NCI-H524 (cell line): ENCODE measurements at places on chromosomes 6 and 20.
A peak's percentile ranks its signal among the peaks of the same experiment; 100 is the strongest.

DNA sequence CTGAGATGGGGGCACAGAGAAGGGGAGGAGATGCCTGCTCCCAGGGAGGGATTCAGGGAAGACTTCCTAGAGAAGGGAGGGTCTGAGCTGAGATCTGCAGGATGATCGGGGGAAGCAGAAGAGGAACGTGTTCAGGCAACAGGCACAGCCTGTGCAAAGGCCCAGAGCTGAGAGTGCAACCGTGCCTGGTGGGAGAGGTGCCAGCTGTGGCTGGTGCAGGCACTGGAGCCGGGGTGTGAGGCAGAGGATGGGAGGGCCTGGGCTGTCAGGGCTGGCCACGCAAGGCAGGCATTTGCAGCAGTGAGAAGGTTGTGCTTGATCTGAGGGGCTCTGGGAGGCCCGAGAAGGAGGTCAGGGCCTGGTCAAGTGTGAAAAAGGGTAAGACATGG is 27.7 kb downstream of the PTGIS start:
- DNase-seq = no peak

- no peak for DNase-seq
These were observed 16.1 kb downstream of the ZC2HC1B start for GRCh38 chr6:143880412-143880811.

- DNase-seq = no peak
These were observed 71.2 kb upstream of the EMILIN3 start for GRCh38 chr20:41437836-41438235.

DNA sequence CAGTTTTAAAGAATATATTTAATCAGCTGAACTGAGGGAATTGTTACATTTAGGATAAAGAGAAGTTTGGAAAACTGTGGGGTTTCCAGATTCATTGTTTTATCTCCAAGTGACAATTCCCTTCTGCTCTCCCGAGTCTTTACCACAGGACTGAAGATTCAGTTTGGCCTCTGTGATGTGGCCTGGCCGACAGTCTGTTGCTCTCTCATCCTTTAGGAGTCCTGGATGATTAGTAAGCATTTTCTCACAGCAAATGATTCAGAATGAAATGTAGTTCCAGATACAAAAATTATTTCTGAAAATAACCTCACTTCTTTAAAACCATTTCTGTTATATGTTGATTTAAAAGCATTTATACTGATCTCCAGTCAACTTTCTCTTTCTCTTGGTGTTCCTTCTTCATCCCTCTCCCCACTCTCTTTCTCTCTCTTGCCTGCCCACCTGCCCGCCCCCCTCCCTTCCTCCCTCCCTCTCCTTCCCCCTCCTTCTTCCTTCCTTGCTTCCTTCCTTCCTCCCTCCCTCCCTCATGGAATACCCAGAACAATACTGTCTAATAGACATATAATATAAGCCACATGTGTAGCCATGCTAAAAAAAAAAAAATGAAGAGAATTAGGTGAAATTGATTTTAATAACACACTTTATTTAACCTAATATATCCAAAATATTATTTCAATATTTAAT is 254.9 kb downstream of the PRL start:
- DNase-seq = no peak

GRCh38 chr20:45873409-45874103 is 7.5 kb upstream of the ZSWIM1 start:
- no peak for DNase-seq

DNA sequence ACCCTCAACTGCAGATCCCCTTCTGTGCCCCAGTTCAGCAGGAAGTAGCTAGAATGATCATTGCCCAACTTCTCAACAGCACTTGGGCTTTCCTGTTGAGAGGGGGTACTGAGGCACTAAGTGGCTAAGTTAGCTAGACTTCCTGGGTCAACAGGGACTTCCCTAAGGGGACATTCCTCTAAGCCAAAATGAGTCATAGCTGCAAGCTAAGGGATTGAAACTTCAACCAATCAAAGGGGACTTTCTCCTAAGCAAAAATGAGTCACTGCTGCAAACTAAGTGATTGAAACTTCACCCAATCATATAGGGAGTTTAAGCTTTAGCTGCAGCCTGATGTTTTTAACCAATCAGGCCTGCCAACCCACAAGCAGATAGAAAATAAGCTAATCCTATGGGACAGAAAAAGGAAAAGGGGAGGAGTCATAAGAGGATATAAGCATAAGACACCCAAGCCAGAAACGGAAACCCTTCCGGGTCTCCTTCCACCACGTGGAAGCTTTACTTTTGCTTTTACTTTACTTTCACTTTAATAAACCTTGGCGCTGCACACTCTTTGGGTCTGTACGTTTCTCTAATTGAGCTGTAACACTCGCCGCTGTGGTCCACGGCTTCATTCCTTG is 659.0 kb upstream of the HS3ST5 start:
- no peak for DNase-seq

- DNase-seq = no peak
These were observed 586 bp upstream of the NQO2 start for GRCh38 chr6:2998998-2999617.

DNA sequence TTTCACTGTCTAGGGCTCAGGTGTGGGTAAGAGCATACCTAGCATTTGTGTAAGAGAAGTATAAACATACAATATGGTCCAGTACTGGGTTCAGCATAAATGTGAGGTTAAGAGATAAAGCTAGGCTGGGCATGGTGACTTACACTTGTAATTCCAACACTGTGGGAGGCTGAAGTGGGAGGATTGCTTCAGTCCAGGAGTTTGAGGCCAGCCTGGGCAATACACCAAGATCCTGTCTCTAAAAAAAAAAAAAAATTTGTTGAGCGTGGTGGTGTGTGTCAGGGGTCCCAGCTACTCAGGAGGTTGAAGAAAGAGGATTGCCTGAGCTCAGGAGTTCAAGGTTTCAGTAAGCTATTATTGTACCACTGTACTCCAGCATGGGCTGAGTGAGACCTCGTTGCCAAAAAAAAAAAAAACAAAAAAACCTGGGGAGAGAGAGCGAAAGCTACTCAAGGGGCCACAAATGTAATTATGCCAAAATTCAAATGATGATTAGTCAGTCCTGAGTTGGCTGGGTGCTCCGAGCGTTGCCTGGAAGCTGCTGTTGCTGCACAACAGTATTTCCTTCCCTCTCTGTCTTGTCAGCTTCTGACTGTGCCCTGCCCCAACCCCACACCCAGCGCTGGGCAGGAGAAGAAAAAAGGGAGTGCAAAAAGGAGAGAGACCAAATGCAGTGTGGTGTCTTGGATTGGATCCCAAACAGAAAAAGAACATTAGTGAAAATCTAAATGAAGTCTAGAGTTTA is 24.0 kb downstream of the CMTR1 start:
- no peak for DNase-seq

DNA sequence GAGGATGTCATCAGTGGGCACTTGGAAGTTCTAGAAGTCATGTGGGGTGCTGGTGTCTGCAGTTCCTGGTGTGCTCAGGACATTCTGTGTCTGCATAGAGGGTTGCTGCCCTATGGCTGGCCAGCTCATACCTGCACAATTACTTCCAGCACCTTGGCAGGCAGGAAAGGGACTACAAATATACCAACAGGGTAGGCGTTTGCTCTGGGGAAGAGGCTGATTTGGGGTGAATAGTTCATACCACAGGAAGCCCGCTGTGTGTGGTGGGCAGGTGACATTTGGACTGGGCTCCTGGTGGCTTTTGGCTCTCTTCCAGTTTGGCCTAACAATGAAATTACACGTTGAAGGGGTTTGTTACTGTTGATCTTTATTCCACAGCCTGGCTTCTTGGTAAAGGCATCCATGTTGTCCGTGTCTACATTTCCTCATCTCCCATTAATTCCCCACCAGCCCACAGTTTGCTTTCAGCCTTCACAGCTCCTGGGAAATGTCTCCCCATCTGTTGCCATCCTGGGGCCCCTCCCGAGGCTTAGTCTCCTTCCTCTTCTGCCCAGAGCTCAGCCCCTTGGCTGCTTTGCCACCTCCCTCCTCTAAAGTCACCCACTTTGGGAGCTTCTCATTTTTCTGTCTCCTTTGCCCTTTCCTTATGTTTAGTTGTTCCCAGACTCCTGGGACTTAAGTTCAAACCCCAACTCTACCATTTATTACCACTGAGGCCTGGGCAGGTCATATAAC is 88.1 kb downstream of the RSPH3 start:
- no peak for DNase-seq

DNA sequence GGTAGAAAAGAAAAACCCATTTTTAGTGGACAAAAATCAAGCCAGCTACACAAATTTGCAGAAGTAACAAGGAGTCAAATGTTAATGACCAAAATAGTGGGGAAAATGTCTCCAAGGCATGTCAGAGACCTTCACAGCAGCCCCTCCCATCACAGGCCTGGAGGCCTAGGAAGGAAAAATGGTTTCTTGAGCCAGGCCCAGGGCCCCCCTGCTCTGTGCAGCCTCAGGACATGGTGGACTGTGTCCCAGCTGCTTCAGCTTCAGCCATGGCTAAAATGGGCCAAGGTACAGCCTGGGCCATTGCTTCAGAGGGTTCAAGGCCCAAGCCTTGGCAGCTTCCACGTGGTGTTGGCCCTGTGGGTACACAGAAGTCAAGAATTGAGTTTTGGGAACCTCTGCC is 82.5 kb upstream of the CLVS2 start:
- no peak for DNase-seq

- no peak for DNase-seq
These were observed 203.5 kb downstream of the KCNQ5 start for GRCh38 chr6:72825315-72825911.

- no peak for DNase-seq
These were observed at the start of gene ESR1 for GRCh38 chr6:151807513-151808370. Gene ESR1 (plus strand): TSS chr6:151807682. CDS start chr6:151807913, 231 bp downstream.

DNA sequence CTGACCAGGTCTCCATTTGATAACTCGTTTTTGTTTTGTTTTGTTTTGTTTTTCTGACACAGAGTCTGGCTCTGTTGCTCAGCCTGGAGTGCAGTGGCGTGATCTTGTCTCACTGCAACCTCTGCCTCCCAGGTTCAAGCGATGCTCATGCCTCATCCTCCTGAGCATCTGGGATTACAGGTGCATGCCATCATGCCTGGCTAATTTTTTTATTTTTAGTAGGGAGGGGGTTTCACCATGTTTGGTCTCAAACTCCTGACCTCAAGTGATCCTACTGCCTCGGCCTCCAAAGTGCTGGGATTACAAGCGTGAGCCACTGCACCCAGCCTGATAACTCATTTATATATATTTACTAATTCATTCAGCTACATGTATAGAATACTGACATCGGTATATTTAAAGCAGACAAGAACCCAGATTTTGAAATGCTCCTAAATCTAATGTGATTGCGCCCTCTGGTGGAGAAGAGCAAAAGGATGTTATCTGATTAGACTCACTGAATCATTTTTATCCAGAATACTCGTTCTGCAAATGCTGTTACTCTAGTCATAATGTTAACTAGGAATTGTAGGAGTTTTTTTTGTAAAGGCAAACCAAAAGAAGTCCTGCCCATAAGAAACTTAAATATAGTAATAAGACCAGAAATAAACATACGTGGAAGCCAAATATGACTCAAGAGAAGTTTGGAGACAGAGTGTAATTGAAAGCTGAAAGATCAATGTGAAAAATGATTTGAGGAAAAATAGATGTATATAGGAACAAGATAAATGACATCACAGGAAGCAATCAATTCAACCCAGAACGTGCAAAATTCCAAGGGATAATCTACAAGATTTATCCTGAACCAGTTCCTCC is 5.3 kb upstream of the COL12A1 start:
- peak; percentile 33 for DNase-seq

- no peak for DNase-seq
These were observed 1.1 kb downstream of the RNF144B start for GRCh38 chr6:18388271-18388670.

GRCh38 chr20:40970218-40970617 is 58.4 kb upstream of the TOP1 start:
- DNase-seq = no peak

DNA sequence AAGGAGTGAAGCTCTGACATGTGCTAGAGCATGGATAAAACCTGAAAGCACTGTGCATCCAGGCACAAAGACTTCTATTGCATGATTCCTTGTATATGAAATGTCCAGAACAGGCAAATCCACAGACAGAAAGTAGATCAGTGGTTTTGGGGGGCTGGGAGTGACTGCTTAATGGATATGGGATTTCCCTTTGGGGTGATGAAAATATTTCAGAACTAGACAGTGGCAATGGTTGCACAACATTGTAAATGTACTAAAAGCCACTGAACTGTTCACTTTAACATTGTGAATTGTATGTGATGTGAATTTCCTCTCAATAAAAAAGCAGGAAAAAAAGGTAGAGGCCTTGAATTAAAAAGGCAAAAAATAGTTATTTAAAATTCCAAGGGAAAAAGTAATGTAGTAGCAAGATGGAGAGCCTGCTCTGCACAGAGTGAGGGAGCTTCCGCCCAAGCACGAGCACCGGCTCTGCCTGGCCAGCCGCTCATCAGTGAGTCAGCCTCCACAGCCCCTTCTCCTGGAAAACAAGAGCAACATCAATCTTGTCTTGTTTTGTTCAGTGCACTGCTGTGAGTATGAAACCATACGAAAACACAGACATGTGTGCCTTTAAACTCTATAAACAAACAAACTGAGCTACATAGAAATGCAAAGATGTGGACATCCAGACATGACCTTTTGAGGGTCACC is 74.6 kb upstream of the THBS2 start:
- no peak for DNase-seq

GRCh38 chr6:127420556-127420955 is 38.6 kb downstream of the KIAA0408 start:
- DNase-seq = peak; percentile 29

- DNase-seq = no peak
These were observed 52.8 kb upstream of the FILIP1 start for GRCh38 chr6:75546381-75546780.

- DNase-seq = no peak
These were observed 514 bp downstream of the ACOT13 start for GRCh38 chr6:24667378-24667803.

- DNase-seq = no peak
These were observed 236.5 kb upstream of the AFDN start for GRCh38 chr6:167590193-167590592.

GRCh38 chr20:63054681-63055240 is 48.0 kb upstream of the BHLHE23 start:
- DNase-seq = no peak

GRCh38 chr6:108321253-108321747 is 26.4 kb downstream of the AFG1L start:
- no peak for DNase-seq

GRCh38 chr20:63009988-63010769 is 3.4 kb upstream of the BHLHE23 start:
- no peak for DNase-seq

GRCh38 chr6:33954453-33954852 is 150.7 kb upstream of the MLN start:
- no peak for DNase-seq
